ENCODE measurements at places on chromosomes 5 and 9.

DNA sequence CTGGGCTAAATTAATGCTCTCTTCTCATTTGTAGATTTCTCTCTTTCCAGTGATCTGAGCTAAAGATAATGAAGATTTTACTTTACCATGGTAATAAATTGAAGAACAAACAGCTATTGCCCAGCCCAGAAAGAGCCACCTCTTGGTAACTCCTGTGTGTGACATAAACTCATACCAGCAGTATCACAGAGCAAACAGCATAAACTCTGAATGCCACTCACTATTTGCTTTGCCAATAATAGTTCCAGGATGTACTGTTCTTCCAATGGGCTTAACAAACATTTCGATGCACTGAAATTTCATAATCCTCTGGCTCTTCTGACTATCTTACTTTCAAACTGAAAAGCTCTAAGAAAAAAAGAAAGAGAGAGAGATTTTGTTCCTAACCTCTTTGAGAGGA, 69.8 kb upstream of the RASEF start:
- DNase-seq = no peak

GRCh38 chr9:14752871-14753270, 30.3 kb upstream of the CER1 start:
- no peak for DNase-seq

- no peak for DNase-seq
Observed at GRCh38 chr5:17378346-17378997, 119.6 kb upstream of the TAF11L2 start.

GRCh38 chr5:111225926-111226325, 1.7 kb downstream of the CAMK4 start:
- DNase-seq = no peak

DNA sequence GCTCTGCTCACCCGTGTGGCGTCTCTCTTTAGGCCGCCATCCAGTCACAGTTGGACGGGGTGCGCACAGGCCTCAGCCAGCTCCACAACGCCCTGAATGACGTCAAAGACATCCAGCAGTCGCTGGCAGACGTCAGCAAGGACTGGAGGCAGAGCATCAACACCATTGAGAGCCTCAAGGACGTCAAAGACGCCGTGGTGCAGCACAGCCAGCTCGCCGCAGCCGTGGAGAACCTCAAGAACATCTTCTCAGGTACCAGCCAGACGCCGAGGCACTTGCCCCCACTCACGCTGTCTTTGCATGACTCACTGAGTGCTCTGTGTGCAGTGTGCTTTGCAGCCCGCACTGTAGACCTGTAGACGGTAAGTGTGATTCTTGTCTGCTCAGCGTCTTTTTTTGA, 4.5 kb downstream of the EXOC3 start:
- DNase-seq = no peak

DNA sequence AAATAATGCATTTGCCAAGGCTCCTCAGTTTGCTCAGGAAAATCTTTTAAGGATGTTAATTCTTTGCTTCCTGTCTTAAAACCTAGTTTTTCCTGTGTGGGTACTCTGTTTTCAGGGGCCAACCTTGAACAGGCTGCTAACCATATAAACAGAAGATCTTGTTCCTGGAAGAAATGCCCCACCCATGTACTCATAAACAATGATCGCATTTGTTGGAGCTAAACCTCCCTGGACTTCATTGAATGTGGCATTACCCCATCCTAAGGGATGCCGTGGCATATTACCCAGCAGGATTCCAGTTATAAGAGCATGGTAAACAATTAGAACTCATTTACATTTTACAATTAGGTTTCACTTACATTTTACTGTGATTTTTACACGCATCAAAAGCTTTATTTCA, 436.0 kb downstream of the ZNF608 start:
- no peak for DNase-seq

GRCh38 chr5:90297045-90297764, 112.4 kb downstream of the CETN3 start:
- DNase-seq = no peak

DNA sequence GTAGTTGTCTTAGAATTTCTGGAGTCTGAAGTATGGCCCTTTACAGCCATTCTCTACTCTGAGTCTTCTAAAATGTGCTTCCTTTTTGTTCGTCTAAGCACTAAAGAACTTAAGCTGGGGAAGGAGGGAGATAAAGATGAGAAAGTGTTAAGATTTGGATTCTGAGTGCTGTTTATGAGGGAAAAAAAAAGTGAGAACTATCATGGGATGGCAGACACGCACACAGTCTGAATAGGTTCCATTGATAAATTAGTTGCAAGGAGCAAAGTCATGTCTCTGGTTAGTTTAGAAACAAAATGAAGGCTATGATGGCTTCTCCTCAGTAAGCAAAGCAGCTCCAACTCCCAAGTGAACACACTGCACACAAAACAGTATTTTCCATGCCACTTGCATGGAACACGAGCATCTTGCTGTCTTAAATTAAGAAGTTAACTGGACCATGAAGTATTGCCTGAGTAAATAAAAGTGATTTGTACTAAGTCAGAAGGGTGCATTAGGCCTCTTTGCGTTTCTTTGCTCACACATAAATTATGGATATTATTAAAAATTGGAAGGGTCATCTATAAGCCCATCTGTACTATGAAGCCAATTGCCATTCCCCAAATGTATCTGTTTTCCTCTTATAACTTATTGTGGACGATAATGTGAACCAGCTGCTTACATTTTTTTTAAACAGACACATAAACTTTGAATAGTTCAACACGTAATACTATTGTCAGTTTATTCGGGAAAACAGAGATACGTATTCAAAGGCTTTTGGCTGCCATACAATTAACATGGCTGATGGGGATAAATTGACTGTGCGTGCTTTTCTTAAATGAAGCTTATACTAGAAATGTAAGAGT, 199.3 kb downstream of the SGCD start:
- no peak for DNase-seq

DNA sequence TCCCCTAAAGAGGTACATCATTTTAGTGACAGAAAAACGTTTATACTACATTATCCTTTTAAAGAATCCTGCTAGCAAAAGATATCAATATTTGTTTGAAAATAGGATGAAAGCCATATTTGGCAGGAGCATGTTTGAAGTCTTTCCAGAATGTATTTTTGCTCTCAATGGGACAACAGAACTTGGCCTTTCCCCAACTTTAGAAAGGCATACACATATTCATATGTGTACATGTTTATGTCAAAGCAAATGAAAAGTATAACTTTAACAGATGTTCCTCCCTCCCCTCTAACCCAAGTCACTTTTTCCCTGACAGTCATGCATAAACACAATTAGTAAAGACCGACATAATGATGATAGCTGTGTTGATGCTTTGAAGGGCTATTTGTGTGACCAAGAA, 427.8 kb upstream of the CDH6 start:
- no peak for DNase-seq

- DNase-seq = no peak
Observed at GRCh38 chr9:80648336-80648735, 1041.0 kb downstream of the TLE1 start.

GRCh38 chr5:32099486-32100035, 74.6 kb downstream of the GOLPH3 start:
- no peak for DNase-seq

DNA sequence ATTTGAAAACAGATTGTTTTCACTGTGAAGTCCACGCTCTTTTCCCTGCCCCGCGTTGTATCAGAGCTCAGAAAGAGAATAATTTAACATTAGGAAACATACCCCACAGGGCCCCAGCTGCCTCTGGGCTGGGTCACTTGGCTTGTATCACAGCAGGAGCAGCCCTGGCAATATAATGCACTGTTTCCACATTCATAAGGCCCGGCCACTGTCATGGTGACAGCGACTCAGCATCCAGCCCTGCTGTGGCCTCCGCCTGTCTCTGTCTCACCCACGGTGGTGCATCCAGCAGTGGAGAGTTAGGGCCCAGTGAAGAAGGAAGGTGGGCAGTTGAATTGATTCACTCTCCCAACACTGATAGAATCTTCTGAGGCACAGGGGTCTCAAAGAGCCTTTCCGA, 188.9 kb downstream of the NSG2 start:
- DNase-seq = no peak

GRCh38 chr5:136699651-136700050, 334.3 kb upstream of the TRPC7 start:
- no peak for DNase-seq

- peak; percentile 79 for DNase-seq
Observed at GRCh38 chr5:3103262-3103811, 351.9 kb upstream of the IRX2 start.

- DNase-seq = peak; percentile 92
Observed at GRCh38 chr5:472656-473550, 29.9 kb downstream of the EXOC3 start.

- DNase-seq = no peak
Observed at GRCh38 chr5:54895816-54896341, 89.5 kb downstream of the ESM1 start.

- no peak for DNase-seq
Observed at GRCh38 chr5:136446565-136446964, 81.2 kb upstream of the TRPC7 start.
